ENCODE measurements at places on chromosomes 4 and X.

GRCh38 chrX:105821471-105822121, 743 bp upstream of the NRK start:
- DNase-seq, result no peak

- no peak for DNase-seq
Observed at GRCh38 chr4:140808256-140808655, 52.1 kb upstream of the TBC1D9 start.

DNA sequence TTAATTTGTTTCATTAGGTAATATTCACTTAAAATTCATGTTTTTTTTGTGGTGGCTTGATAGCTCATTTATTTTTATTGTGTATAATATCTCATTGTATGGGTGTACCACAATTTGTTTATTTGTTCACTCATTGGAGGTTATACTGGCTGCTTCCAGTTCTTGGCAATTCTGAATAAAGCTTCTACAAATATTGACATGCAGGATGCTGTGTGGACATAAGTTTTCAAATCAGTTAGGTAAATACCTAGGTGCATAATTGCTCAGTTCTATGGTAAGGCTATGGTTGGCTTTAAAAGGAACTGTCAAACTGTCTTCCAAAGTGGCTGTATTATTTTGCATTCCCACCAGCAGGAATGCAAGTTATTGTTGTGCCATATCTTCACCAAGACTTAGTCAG, 504.5 kb upstream of the GALNTL6 start:
- no peak for DNase-seq

DNA sequence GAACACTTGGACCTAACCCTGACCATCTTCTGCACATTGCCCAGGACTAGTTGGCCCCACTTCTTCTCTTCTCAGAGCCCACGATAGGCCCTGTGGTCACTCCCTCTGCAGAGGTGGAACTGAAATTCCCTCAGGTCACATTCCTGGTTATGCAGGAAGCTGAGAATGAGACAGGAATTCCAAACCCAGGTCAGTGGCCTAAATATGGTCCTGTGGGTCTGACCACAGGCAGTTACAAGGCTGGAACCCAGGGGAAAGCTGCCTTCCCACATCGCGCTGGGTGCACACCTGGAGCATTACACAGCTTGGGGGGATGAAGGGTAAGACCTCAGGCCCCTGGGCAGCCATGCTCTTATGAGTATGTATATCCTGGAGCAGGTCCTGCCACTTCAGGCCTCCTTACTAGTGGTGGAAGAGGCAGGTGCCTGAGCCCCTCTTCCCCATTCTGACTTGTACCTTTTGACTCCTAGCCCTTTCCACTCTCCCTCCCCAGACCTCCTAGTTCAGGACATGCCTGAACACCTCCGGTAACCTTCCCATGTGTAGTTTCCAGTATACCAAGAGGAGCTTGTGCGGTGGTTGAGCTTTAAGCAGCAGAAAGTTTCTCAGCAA, 173.5 kb downstream of the ASMT start:
- peak; percentile 35 for DNase-seq

DNA sequence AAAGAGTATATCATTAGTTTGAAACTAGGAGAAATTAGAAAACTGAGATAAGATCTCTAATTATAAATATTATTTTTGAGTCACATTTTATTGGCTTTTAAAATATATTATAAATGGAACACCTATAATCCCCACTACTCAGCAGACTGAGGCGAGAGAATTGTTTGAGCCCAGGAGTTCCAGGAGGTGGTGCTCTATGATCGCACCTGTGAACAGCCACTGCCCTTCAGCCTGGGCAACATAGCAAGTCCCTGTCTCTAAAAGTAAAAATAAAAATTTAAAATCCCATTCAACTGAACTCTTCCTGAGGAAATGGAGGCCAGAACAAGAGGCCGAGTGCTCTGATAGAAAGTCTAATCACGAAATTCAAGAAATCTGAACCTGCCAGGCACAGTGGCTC, 6.3 kb upstream of the C4orf36 start:
- no peak for DNase-seq

GRCh38 chr4:1115528-1116293, 2.3 kb upstream of the RNF212 start:
- no peak for DNase-seq

DNA sequence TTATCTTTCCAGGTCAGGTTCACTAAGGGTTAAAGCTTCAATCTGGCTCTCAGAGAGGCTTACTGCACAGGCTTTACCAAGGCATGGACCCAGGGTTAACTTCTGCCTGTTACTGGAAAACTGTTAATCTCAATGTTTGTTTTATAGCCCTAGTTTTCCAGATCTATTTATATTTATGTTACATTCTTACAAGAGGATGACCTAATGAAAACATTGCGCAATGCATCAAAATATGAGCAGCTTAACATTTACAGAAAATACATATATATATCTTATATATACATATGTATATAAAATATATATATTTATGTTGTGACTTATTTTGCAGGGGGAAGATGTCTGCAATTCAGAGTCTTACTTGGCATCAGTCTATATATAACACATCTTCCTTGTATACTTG, 112.3 kb downstream of the PCDH19 start:
- DNase-seq, result no peak

DNA sequence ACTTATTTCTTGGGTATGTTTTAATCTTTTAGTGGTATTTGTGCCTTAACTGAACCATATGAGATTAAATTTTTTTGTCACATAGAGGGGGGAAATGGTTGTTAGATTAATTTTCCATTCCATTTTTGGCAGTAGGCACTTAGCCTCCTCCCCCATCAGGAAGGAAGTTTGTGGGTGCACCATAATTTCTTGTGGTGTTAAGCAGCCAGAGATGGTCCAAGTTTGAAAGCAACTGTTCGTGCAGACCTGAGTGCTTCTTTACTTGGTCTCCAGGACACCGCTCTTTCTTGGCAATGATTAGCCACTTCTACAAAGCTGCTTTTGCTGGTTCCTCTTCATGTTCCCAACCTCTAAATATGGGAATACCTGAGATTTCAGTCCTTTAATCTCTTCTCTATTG, 92.7 kb upstream of the RPL34 start:
- no peak for DNase-seq

DNA sequence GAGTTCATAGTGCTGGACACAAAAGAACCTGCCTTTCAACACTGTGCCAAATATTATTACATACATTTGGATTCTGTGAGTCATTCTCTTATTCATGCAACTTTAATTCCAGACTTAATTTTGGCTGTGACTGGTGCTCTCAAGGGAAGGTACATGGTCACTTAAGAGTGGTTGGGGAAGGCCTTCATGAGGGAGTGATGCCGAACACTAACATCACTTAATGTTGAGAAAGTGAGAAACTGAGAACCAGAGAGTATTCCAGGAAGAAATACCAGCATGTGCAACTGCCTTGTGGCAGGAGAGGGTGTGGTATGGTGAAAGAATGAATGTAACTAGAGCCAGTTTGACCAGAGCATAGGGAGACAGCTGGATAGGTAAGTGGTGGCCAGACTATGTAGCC, 41.5 kb upstream of the FHDC1 start:
- no peak for DNase-seq

GRCh38 chrX:118975831-118976598, 1.6 kb downstream of the LONRF3 start:
- peak; percentile 94 for DNase-seq

DNA sequence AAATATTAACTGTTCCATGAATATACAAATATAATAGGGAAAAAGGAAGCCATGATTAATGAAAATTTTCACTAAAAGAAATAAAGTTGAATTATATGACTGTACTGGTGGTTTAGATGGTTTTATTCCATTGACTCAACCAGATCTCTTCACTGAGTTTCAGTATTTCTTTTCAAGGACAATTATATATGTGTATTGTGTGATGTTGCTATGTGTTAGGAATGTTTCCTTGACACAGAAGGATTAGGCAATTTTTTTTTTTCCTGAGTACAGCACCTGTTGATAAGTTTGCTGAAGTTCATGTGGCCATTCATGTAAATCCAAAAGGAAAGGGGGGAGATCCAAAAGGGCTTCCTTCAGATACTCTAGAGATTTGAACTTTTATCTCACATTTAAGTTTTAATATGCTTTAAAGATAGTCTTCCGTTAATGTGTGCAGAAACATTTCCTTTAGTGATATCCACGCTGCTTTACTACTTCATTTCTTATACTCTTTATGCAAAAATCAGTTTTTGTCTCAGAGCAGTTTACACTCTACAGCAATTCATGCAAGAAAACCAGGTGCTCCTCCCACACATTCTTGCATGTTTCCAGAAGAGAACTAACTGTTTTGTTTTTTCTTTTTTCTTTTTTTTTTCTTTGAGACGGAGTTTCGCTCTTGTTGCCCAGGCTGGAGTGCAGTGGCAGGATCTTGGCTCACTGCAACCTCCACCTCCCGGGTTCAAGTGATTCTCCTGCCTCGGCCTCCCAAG, 249.1 kb downstream of the RPA4 start:
- DNase-seq, result no peak

- DNase-seq, result no peak
Observed at GRCh38 chr4:182916483-182917181, 554 bp downstream of the DCTD start.

Data from mesenteric fat pad (tissue), 1 donor.